Hematopoietic multipotent progenitor cell (in vitro differentiated cells): ENCODE measurements at places on chromosomes 2 and 18. TPM values are rescaled to one million over a fixed set of nuclear protein-coding genes. Genes with fewer than 3 reads are reported as not detected.

IL18R1 gene
- total RNA-seq: 1.3 TPM

CROCC2 gene
- total RNA-seq: not detected

ASXL3 gene
- total RNA-seq: under 0.01 TPM

UCN gene
- 2.2 TPM for total RNA-seq

RBM44 gene
- 0.27 TPM for total RNA-seq

MERTK gene
- 8.6 TPM for total RNA-seq

DPP4 gene
- 0.27 TPM for total RNA-seq

MSTN gene
- total RNA-seq: not detected

FMNL2 gene
- total RNA-seq: 0.54 TPM

BOLA3 gene
- 5.7 TPM for total RNA-seq

- DNase-seq: no peak
Measured at GRCh38 chr2:167128130-167128529, 239.8 kb downstream of the XIRP2 start.

GRCh38 chr2:70133491-70134322 is 46.4 kb downstream of the PCBP1 start:
- DNase-seq: no peak

DNA sequence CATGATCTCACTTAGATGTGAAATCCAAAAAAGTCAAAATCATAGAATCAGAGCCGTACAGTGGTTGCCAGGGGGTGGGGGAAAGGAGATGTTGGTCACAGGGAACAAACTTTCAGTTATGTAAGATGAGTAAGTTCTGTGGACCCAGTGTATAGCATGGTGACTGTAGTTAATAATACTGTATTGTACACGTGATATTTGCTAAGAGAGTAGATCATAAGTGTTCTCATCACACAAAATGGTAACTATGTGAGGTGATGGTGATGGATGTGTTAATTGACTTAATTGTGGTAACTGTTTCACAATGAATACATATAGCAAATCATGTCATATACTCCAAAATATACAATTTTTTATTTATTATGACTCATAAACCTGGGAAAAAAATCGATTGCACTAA is 202.1 kb upstream of the SMAD7 start:
- DNase-seq: no peak

- DNase-seq: no peak
Measured at GRCh38 chr18:45602926-45603325, 12.3 kb upstream of the SLC14A2 start.

DNA sequence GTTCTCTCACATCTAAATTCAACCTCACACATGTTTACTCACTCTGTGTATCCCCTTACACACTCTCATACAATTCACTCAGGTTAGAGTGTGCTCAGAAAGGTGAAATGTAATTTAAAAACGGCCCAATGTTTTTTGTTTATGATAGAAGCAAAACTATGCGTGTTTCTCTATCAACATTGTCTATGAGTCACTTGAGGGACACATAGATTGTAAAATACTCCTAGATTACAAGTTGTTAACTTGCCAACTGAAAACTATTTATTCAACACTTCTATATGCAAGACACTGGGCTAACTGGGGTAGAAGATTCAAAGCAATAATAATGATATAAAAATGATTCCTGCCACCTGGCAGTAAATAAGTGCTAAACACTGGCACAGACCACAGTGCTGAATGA is 24.6 kb downstream of the CCDC195 start:
- no peak for DNase-seq

DNA sequence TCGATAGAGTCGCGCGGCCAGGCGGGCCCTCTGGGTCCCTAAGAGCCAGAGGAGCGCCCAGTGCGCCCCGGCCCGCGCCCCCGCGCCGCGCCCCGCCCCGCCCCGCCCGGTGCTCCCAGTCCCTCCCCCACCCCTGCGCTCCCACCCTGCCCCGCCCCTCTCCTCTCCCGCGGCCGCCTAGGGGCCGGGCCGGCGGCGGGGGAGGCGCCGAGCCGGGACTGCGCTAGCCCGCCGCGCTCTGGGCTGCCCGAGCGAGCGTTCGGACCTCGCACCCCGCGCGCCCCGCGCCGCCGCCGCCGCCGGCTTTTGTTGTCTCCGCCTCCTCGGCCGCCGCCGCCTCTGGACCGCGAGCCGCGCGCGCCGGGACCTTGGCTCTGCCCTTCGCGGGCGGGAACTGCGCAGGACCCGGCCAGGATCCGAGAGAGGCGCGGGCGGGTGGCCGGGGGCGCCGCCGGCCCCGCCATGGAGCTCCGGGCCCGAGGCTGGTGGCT is at the start of gene GPC1:
Gene GPC1 (plus strand): TSS at position 207 of the 491 bp plus-strand sequence. CDS start 256 bp downstream, at position 463.
- peak; percentile 45 for DNase-seq

DNA sequence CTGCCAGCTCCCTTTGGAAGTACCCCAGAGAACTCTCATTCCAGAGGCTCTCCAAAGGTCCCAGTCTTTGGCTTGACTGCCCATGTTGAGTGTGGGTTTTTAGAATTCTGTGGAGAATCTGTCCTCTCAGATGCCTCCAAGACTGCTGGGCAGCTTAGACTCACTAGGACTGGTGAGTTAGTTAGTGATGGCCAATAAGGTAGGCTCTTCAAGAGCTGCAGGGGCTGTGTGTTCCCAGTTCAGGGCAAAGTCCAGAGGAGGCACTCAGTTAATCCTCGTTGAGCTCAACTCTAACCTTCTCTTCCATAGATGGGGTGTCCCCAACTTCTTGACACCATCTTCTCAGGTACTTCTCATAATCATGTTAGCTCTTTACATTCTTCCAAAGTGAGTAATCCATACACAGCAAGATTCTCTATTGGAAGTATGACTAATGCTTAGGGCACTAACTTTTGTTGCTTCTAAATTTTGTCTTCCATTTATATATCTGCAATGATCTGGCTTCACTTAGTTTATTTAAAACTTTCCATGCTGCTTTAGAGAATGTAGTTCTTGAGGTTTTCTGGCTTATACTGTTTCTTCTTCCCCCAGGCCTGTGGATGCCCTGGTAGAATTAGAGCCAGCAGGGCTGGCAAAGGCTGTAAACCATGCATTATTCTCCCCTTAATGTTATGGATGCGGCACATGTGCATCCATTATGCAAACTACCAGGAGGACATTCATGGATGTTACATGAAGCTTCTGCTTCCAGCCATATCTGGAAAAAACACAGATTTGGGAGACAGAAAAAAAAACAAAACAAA is 88.9 kb downstream of the POLE4 start:
- DNase-seq: no peak

DNA sequence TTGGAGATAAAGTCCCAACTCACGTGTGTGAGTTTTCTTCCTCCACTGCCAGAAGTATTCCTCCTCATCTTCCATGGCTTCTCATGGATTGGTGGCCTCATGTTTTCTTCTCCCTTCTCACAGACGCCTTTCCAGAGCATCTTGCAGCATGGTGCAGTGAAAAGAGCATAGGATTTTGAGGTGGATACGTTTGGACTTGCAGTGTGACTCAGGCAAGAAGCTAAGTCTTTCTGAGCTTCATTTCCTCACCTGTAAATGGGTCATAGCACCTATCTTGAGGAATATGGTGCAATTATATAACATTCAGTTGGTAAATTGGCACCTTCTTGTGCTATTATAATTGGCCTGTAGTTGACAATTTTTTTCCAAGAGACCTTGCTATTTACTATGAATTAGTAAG is 247.6 kb downstream of the RDH14 start:
- DNase-seq: no peak

DNA sequence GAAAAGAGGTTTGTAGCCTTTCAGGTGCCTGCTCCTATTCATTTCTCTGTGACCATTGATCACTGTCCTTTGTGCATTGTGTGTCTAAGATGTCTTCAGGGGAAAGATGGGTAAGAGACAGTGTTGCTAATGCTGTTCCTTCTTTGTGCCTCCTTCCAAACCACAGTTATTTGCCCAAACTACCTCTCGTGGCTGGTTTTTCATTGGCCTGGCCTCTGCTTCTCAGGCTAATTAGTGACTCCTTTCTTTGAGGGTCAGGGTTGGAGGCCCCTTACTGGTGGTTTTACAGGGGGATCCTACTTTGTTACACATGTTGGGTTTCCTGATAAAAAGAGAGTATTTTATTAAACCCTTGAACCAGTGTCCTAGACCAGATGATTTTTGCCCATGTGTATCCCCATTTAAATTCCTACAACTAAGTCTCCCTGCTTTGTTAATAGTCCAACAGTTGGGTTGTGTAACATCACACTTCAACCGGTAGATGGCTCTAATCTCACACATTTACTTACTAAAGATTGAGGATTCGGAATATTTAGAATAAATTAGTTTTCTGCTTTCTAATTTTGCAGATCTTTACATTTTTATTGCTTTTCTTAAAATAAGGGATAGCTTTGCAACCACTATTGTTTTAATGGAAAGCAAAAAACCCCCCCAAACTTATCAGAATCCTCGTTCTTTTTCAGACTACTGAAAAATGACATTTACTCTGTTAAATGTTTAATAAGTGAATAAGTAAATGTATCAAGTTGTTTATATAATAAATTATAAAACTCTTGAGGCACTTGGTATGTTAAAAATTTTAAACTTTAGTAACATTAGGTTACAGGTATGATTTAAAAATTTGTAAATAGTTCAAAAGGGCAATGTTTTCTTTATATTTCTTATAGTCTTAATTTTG is 2.4 kb downstream of the MARS2 start:
- no peak for DNase-seq

DNA sequence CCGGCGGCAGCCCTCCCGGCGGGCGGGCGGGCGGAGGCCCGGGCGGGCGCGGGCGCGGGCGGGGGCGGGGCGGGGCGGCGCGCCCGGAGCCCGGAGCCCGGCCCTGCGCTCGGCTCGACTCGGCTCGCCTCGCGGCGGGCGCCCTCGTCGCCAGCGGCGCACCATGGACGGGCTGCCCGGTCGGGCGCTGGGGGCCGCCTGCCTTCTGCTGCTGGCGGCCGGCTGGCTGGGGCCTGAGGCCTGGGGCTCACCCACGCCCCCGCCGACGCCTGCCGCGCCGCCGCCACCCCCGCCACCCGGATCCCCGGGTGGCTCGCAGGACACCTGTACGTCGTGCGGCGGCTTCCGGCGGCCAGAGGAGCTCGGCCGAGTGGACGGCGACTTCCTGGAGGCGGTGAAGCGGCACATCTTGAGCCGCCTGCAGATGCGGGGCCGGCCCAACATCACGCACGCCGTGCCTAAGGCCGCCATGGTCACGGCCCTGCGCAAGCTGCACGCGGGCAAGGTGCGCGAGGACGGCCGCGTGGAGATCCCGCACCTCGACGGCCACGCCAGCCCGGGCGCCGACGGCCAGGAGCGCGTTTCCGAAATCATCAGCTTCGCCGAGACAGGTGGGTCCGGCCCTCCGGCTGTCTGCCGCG is at the start of gene INHBB:
Gene INHBB (plus strand): TSS at position 111 of the 641 bp plus-strand sequence. CDS start 53 bp downstream, at position 164.
- no peak for DNase-seq

DNA sequence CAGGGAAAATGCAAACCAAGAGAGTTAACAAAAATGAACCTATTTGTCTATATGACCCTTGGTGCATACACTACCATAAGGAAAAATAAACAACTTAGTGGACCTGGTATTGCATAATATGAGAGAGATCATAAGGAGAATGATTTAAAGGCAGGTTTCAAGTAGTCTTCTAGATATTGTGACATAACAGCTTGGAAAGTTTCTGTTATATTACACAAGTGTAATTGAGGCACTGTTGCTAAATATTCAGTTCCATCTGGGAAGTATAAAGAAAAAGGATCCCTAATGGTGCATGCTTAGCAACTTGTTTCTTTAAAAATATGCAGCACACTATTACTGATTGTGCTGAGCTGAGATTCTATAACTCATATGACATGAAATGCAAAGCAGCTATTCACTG is 252.2 kb upstream of the SPHKAP start:
- no peak for DNase-seq

GRCh38 chr2:7755879-7756278 is 838.7 kb downstream of the RNF144A start:
- no peak for DNase-seq

DNA sequence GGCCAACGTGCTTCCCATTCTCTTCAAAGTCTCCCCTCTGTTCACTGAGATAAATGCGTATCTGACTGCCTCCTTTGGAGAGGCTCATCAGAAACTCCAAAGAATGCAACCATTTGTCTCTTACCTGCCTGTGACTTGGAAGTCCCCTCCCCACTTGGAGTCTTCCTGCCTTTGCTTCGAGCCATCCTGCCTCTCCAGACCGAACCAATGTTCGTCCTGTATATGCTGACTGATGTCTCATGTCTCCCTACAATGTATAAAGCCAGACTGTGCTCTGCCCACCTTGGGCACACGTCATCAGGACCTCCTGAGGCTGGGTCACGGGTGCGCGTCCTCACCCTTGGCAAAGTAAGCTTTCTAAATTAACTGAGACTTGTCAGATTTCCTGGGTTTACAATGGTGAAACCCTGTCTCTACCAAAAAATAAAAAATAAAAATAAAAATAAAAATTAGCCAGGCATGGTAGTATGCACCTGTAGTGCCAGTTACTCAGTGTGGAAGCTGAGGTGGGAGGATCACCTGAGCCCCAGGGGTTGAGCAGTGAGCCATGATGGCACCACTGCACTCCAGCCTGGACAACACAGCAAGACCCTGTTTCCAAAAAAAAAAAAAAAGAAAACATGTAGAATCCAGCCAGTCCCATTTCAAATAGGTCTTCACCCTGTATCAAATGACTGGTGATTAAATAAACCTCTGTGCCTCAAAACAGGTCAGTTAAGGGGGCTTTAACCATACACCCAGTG is 29.0 kb downstream of the HDLBP start:
- no peak for DNase-seq
